Heart left ventricle (tissue), 16 donors: ENCODE measurements at places on chromosomes 6 and 20. TPM values are rescaled to one million over a fixed set of nuclear protein-coding genes. Genes with fewer than 3 reads are reported as not detected.

Gene ACSS1
- 126 TPM for total RNA-seq

Gene YTHDF1
- 21.4 TPM for total RNA-seq

Gene DOK5
- total RNA-seq: 12.2 TPM

Gene USP49
- total RNA-seq: 1.7 TPM

Gene PRR18
- not detected for total RNA-seq

Gene SMLR1
- total RNA-seq: not detected

- H3K4me3 ChIP-seq: no peak overlapping the region
- H3K27ac ChIP-seq: no peak overlapping the region
- no peaks in the 10 kb centered on the region for H3K27me3 ChIP-seq
Measured at GRCh38 chr6:169766232-169766631, 14.8 kb downstream of the ERMARD start.

- no peaks in the 10 kb centered on the region for H3K4me1 ChIP-seq
- no peak overlapping the region for H3K27ac ChIP-seq
- H3K4me3 ChIP-seq: no peak overlapping the region
- DNase-seq: no peak
Measured at GRCh38 chr6:169518451-169518850, 183.4 kb downstream of the WDR27 start.

GRCh38 chr20:46158476-46158987 lies 40.4 kb downstream of the CD40 start:
- DNase-seq: no peak
- H3K27ac ChIP-seq: no peak overlapping the region
- H3K36me3 ChIP-seq: no peaks in the 10 kb centered on the region
- H3K4me1 ChIP-seq: no peaks in the 10 kb centered on the region
- no peak overlapping the region for H3K4me3 ChIP-seq

DNA sequence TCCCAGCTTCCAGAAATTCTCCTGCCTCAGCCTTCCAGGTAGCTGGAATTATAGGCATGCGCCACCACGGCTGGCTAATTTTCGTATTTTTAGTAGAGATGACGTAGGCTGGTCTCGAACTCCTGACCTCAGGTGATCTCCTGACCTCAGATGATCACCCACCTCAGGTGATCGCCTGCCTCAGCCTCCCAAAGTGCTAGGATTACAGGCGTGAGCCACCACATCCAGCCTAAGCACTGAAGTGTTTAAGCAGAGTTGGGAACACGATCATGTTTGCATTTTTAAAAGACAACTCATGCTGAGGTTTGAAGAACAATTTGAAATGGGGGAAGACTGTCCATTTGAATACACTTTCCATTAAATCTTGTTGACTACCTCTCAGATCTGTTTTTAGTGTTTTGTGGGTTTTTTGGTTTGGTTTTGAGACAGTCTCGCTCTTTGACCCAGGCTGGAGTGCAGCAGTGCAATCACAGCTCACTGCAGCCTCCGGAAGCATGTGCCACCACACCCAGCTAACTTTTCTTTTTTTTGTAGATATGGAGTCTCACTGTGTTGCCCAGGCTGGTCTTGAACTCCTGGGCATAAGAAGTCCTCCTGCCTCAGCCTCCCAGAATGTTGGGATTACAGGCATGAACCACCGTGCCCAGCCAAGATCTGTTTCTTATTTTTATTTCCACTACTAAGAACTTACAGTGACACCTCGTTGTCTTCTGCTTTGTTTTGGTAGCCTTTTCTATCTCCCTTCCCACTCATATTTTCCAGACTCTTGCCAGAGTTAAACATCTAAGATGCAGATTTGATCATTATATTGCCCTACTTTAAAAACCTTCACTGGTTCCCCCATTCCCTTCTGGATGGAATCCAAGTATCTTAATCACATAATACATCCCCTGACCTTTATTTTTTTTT lies 5.5 kb downstream of the CASP8AP2 start:
- no peak overlapping the region for H3K27ac ChIP-seq
- no peak for DNase-seq
- H3K27me3 ChIP-seq: no peaks in the 10 kb centered on the region
- peaks cover 24% of the 10 kb centered on the region for H3K36me3 ChIP-seq
- no peak overlapping the region for H3K4me3 ChIP-seq

GRCh38 chr6:134517145-134517658 lies 199.3 kb upstream of the SGK1 start:
- peak overlapping the region; percentile 67 for H3K27ac ChIP-seq
- no peaks in the 10 kb centered on the region for H3K27me3 ChIP-seq
- peaks cover 9% of the 10 kb centered on the region for H3K4me1 ChIP-seq
- H3K4me3 ChIP-seq: peak overlapping the region; percentile 6

GRCh38 chr6:111848262-111848812 lies 24.9 kb downstream of the FYN start:
- H3K27ac ChIP-seq: peak overlapping the region; percentile 45
- H3K4me1 ChIP-seq: peaks cover 56% of the 10 kb centered on the region
- H3K27me3 ChIP-seq: no peaks in the 10 kb centered on the region
- H3K36me3 ChIP-seq: no peaks in the 10 kb centered on the region
